ENCODE measurements at places on chromosomes 6 and 20.

- no peak for DNase-seq
Observed at GRCh38 chr6:62371453-62372210, 85.6 kb upstream of the KHDRBS2 start.

- DNase-seq = no peak
Observed at GRCh38 chr6:39882531-39882899, 51.7 kb downstream of the MOCS1 start.

- no peak for DNase-seq
Observed at GRCh38 chr6:37149745-37150144, 20.2 kb upstream of the PIM1 start.

DNA sequence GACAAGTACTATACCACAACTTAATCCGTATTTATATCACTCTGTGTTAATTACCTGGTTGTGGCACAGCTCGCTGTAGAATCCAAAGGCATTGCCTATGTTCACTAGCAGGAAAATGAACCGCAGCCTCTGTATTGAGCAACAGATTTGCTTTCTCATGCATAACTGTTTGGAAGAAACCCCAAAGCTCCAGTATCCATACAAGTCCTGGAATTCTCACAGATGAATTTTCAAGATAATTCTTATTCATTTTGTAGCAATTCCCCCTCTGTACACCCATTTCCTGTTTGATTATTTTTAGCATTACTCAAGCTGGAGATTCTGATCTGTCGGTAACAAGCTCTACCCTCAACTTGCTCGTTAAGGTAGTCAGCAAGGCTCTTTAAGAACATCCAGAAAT is 63.5 kb downstream of the STMND1 start:
- DNase-seq = no peak

- no peak for DNase-seq
Observed at GRCh38 chr20:1121429-1121828, 3.0 kb downstream of the PSMF1 start.

DNA sequence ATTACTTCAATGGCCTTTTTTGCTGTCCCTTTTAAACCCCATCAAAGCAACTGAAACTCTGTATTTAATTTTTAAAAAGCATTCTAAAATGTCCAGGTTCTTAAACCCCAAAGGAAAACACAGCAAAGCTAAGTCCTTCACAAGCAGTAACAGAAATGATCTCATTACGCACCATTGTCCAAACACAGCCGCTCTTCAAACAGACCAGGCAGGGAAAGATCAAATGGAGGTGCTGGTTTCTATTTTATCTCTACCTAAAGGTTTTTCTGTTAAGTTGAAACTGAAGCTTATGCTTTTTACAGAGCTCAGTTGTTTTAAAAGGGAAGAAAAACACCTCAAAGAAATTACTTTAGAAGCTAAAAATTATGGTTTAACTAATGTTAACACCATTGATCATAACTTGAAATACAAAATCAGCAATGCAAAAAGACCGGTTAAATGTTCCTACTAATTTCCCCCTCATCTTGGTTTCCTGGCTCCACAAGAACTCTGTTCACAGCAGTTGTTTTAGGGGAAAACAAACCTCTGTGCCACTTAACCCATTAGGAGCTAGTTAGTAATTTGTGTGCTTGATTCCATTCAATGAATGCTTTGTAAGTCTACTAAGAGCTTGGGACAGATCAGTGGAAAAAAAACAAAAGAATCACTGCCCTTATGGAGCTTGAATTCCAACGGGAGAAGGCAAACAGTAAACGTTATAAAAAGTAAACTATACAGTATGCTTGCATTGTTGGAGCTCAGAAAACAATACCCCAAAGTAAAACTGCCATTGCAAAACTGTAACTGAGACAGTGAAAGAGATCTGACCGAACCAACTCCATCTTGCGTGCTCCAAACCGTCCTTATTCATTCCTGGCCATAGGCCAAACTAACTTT is 87.4 kb downstream of the CD24 start:
- no peak for DNase-seq

DNA sequence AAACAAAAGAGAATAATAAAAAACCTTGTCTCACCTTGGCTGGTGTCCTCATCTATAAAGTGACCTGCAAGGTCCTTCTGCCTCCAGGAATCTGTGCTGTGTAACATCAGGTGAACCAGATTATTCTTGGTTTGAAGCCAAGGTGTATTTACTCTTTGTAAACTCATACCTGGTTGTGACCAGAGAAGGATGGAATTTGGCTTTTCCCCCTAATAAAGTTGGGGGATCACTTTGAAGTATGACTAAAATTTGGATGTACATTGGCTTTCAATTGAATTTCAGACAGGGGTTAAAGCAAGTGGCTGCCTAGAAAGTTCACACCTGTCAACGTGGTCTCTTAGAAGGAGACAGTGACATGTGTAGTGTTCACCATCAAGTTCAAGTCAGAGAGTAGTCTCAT is 100.1 kb downstream of the SCP2D1 start:
- DNase-seq = no peak

- DNase-seq = no peak
Observed at GRCh38 chr6:149905371-149905910, 7.5 kb upstream of the RAET1E start.

GRCh38 chr20:48970681-48971365 is 49.3 kb downstream of the ARFGEF2 start:
- DNase-seq = no peak

DNA sequence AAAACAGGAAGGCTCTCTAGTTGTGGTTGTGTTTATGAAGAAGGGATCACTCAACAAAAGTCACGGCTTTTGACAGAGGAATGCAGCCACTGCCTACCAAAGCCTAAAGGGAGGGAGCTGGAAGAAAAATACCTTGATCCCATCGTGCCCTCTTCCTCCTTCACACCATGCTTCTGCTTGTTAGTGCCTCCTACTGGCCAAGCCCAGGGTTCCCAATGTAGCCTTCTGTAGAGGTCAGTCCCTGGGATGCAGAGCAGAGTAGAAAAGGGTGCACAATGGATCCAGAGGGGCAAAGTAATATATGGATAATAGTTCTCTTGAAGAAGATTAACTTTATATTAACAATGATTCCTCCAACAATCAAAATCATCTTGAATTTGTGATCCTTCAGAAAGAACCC is 293.5 kb upstream of the FERMT1 start:
- no peak for DNase-seq

DNA sequence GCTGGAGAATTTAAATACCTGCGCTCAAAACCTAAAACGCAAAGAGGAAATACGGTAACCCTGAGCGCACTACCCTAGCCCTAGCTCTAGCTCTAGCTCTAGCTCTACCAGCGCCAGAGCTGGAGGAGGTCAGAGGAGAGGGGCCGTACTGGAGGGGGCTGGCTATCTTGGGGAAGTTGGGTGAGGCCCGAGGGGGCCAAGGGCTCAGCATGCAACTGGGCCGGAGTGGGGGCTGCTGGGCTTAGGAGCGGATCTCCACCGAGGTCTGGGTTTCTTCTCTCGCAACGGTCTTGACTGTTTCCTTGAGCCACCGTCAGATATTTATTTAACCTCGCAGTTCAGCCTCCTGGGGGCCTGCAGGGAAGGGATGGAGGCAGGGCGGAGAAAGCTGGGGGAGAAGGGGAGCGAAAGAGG is 91.0 kb downstream of the NCR2 start:
- no peak for DNase-seq

- DNase-seq = no peak
Observed at GRCh38 chr20:63072991-63073737, 66.4 kb upstream of the BHLHE23 start.

GRCh38 chr20:8399947-8400346 is 267.9 kb downstream of the PLCB1 start:
- no peak for DNase-seq

DNA sequence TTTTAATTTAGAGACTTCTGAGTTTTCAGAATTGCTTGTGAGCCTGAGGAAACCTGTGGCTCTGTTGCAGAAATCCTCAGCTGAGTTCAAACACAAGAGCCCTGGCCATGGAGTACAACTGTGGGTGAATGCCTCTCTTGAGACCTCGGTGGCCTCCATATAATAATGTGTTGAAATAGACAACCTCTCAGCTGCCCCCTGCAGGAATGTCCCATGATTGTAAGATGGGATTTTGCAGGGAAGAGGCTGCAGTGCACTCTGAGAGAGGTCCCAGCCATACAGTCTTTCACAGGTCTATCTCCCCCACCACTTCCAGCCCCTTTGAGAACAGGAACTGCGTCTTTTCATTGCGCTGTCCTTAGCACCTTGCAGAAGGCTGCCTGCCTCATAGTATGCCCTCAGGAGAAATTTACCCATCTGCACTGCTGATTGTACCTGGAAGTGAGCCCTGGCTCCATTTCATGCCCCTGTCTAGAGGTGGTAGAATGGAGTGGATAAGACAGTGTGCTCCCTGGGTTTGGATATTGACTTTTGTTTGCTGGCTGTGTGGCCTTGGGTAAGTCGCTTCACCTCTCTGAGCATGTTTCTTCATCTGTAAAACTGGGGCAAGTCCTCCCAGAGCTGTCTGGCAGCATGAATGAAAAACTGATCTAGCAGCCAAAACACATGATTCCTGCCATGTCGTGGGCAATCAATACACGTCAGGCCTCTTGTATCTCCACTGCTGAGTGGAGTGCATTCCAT is 16.8 kb upstream of the CDH22 start:
- no peak for DNase-seq

DNA sequence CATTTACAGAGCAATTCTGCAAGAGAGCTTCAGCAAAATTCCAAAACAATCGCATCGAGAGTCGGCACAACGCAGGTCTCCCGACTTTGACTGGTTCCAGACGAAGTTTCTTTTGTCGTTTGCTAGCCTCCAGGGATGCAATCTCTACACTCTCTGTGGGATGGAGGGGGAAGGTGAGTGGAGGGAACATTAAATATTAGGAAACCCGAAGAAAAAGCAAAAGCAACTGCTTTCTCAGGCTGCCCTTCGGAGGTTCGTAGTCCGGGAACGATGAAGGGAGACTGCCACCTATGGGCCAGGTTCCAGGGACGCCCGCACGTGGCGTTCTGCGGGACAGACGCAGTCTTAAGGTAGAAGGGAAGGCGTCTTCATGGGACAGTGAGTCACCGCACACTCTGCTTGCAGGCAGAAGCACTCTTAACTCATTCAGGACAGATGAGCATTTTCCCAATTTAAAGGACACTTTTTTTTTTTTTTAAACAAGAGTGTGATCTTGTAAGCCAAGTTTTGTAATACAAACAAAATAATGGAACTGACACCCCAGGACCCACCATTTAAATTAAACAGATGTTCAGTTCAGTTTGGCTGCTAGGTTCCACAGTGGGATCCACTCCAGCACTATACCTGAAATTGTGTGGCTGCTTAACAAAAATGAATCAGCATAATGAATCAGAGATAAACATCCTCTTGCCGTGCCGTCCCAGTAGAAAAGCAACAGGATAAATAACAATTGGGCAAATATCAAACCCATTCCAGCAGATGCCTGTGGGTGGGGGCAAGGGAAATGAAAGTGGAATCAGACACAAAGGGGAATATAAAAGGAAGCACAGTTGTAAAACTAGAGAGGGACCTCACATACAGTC is 65.8 kb upstream of the ARMC2 start:
- DNase-seq = peak; percentile 52

- DNase-seq = no peak
Observed at GRCh38 chr20:10398834-10399369, 35.1 kb downstream of the MKKS start.

DNA sequence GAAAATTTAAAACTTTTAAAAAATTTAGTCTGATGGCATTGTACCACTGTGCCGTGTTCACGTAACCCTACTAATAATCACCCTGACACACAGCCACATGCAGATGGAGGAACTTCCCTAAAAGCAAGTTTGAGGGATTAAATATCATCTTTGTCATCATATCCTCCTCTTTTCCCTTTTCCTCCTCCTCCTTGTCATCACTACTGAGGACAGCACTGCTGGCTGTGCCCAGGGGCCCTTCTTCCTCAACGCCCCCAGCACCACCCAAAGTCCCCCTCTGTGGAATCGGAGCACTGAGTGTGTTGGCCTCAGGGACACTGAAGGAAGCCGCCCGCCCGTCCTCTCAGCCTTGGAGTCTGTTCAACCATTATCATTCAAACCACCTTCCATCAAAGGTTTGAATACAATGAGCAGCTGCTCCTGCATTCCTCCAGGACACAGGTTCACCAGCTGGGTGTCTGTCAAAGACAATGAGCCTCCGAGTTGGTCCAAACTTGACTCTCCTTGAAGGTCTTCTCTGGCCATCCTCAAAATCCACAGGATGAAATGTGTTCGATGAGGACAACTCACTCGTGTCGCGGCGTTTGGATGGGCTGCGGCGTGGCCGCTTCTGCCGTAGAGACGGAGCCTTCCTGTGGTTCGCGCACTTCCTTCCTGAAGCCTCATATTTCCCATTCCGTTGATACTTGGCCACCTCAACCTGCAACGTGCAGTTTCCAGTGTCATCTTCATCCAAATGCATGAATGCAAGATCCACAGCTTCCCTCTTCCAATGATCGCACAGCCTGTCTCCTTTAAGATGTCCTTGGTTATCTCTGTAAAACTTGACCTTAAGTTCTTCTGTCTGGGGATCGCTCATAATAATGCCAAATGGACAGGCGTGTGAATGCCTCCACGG is 23.3 kb downstream of the NQO2 start:
- DNase-seq = no peak

GRCh38 chr6:114144887-114145851 is 174.2 kb upstream of the HDAC2 start:
- no peak for DNase-seq

DNA sequence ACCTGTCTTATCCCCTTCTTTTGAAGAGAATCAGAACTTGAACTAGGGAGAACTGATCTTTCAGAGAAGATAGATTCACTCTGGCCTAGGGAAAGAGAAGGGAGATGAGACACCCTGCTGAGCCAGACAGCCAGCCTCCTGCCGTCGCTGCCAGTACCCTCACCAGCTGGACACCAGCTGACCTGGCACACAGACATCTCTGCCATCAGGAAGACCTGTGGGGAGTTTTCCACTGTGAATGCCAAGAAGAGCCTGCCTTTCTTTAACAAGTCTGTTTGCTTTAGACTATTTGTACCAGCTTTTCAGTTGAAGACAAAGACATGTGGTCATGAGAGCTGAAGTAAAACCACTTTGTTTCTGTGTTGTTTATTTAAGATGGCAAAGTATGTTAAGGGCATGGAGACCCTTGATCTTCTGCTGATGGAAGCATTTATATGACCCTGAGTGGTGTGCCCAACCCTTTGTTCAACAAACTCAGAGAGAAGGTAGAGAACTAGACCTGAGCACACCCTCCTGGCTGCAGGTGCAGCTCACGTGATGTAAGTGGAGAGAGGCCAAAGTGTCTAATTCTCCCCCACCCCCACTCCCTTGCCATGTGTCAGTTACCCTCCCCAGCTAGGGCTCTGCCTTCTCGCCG is 82.3 kb upstream of the SLC24A3 start:
- no peak for DNase-seq

DNA sequence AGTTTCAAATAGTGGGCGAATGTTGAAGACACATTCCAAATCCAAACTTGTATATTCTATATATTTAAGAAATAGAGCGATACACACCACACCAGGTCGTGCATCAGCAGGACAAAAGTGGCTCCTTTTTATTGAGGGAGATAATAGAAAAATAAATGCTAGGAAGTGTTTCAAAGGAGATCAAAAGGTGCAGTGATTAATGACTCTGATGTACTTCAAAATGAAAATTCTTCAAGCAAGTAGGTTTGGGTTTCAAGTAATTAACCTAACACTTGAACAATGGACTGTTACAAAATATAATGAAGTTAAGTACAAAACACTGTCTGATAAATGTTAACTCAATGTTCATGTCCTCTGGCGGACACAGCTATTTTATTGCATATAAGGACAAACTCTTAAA is 185.9 kb downstream of the BTBD9 start:
- DNase-seq = no peak

- no peak for DNase-seq
Observed at GRCh38 chr20:23136893-23137745, 51.0 kb upstream of the CD93 start.
